ENCODE measurements at places on chromosomes 3 and 15.

GRCh38 chr15:36449084-36449661 is 130.3 kb upstream of the CDIN1 start:
- no peak for DNase-seq

DNA sequence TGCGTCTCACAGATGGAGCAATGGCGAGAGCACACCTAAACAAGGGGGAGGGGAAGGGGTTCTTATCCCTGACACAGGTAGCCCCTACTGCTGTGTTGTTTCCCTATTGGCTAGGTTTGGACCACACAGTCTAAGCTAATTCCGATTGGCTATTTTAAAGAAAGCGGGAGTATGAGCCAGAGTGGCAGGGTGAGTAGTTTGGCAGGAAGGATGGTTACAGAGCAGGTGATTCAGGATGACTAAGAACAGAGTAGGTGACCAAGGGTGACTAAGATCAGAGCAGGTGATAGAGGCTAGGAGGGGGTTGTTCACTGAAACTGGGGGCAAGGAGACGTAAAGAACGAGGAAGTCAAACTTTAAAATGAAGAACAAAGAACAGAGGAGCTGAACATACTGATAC is 511.8 kb downstream of the EDEM1 start:
- no peak for DNase-seq

DNA sequence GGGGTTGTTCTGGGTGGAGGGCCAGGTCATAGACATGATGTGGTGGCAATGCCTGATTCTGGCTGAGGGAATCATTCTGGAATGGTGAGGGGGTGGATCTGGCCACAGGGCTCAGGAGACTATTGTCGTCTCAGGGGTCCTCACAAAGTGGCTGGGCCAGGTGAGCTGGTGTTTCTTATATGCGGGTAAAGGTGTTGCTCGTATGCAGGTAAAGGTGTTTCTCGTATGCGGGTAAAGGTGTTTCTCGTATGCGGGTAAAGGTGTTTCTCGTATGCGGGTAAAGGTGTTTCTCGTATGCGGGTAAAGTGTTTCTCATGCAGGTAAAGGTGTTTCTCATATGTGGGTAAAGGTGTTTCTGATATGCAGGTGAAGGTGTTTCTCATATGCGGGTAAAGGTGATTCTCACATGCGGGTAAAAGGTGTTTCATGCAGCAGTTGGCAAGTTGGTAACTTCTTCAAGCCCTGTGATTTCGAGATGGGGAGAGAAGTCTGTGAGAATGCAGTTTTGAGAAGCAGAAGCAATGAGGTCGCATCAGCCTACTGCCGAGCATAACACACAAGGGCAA is 10.5 kb upstream of the MUC4 start:
- DNase-seq, result no peak

DNA sequence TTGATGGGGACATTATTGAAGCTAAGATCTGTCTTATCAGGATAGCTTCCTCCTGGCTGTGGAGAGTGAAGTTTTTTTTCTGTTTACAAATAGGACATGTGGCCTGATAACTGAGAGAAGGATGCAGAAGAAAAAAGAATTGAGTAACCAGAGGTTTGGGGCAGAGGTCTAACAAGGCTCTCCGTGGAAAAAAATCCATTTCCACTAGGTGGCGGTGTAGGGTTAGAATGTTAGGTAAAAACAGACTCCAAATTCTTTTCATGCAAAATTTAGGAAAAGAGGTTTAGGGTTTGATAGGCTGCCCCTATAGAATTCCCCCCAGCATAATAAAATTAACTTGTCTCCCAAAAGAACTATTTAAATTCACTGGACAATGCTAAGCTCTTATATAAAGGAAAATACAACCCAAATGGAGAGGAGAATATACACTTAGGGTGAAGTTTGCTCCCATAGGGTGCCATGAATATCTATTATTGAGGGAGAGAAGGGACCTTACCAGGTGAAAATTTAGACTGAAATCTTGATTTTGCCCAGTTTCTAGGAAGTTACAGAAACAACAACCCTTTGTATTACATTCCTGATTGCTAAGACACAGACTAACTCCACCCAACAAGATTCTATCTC is 1560.4 kb downstream of the OTOL1 start:
- no peak for DNase-seq

DNA sequence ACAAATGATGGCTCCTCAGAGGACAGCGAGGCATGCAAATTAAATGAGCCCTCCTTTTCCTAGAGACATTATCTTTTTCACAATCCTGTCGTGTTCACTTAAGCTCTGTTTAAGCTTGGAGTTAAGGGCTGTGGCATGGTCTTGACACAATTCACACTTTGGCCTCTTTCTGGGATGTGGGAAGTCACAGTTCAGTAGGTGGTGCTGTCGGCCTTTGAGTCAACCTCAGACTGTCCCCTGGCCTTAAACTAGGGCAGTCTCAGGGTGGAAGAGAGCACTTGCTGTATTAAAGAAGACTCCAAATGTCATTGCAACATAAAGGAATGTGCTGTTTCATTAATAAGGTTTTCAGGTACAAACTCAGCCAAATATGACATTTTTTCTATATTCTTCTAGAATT is 351.0 kb downstream of the MCTP2 start:
- no peak for DNase-seq

DNA sequence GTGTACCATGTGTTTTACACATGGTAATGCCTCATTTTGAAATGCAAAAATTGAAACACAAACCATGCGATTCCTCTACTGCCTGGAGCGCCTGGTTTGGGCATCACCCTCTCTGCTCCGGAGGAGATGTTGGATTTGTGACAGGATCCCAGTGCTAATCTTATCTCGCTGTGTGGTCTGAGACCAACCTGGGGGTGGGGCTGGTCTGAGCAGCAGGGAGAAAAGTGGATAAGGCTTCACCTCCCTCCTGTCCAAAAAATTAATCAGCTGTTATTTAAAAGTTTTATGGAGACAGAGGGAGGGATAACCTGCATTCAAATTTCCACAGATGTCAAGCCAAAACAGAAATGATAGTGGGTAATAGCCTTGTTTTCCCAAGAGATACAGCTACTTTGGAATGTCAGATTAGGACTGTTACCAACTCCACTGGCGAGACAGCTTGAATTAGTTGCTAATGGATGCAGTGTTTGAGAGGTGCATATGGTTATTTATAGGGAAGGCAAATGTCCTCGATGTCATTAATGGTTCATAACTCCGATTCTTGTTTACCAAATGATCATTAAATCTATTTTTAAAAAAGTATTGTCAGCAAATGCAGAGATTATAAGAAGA is 54.0 kb upstream of the SKOR1 start:
- DNase-seq, result no peak

DNA sequence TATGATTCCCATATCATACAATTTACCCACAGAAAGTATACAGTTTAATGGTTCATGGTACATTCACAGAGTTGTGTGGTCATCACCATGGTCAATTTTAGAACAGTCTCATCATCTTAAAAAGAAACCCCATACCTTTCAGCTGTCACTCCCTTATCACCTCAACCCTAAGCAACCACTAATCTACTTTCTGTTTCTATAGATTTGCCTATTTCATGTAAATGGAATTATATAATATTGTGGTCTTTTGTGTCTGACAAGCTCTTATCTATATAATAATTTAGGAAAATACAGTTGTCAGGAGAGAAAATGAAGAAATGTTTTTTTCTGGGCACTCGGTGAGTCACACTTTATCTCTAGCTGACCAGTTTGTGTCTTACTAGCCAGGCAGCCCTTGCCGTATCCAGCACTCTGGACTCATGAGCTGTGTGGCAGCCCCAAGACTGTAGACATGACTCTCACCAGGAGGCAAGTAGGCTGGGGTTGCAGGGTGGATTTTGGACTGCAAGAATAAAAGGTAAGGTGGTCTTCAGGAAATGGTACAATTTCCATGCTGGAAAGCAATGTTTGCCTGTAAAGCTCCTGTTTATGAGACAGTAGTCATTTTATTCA is 234.6 kb downstream of the THRB start:
- DNase-seq, result no peak

DNA sequence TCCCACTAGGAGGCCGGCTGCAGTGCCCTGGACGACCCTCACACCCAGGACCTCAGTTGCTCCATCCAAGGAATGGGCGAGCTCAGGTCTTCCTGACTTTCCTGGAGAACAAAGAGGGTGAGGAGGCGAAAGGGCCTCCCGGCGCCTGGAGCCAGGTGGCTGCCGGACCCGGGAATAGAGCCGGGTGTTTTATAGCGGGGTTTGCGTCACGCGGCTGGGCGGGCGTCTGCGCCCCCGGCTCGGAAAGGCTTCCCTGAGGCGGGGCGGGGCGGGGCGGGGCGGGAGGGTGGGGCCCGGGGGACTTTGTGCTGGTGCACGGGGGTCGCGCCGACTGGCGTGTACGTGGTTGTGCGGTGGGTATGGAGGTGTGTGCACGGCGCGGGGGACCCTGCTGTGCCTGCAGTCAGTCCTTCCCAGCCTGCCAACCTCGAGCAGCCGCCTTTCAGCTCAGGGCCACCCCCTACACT is 4.6 kb upstream of the PRKCD start:
- no peak for DNase-seq

DNA sequence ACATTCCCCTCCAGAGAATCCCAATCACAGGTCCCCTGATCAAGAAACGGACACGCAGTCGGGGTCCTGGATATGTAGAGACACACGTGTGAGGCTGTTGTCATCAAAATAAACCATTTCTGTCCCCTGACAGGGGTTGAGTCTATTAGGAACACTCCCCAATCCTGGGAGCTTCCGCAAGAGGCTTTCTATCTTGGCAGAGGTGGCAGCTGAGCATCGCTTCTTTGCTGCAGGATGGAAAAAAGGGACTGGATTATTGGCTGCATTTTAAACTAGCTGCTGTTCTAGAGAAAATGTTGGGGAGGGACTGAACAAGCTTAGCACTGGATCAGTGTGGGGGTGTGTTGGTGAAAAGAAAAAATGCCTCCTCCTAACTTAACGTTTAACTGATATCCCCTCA is 2.5 kb upstream of the CNTN4 start:
- no peak for DNase-seq

- no peak for DNase-seq
These were observed 97.8 kb downstream of the FLNB start for GRCh38 chr3:58106061-58106460.

GRCh38 chr15:58552505-58553364 is 120.9 kb downstream of the LIPC start:
- no peak for DNase-seq

- DNase-seq, result no peak
These were observed 548.6 kb downstream of the MAGI1 start for GRCh38 chr3:65490114-65490513.

DNA sequence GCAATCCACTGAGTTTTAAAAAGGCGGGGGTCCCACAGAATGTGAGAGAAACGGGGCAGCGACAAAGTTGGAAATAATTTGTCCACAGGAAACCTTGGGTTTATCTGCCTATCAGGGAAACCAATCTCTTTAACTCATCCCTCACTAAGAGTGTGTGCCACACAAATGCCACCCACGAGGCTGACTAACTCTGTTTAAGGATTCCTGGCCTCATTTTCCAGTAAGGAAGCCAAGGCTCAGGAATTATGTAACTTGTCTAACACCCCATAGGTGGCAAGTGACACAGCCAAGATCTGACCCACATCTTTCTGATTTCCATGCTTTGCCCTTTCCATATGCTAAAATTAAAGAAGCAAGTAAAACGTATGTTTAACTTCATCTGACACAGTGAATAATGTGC is 263.2 kb downstream of the CNTN3 start:
- no peak for DNase-seq

DNA sequence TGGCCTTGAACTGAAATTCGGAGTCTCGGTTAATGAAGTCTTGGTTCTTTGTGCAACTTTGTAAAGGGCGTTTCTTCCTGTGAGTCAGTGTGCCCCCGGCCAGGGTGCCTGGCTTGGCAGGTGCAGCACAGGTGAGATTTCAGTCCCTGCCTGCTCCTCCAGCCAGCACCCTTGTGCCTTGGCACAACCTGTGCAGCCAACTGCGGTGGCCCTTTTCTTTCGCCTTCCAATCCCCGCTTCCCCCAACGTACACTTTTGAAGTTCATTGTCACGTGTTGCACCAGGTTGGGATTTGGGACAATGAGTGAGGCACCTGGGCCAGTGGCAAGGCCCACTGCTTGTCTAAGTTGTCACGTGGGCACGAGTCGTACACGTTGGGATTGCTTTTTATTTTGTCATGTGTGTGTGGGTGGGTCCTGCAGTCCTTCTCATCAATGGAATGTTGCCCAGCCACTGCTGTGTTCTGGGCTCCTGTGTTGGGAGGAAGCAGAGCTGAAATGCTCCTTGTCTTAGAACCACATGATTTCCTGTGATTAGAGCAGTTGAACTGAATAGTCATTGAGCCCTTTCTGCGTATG is 242.9 kb upstream of the BHLHE40 start:
- no peak for DNase-seq

DNA sequence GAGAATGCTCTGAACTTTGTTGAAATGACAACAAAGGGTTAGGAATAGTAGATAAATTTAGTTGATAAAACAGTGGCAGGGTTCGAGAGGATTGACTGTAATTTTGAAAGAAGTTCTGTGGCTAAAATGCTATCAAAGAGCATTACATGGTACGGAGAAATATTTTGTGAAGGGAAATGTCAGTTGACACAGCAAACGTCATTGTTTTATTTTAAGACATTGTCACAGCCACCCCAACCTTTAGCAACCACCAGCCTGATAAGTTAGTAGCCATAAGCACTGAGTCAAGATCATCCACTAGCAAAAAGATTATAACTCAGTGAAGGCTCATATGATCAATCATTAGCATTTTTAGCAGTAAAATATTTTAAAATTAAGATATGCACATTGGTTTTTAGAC is 8.7 kb upstream of the ST3GAL6 start:
- no peak for DNase-seq

DNA sequence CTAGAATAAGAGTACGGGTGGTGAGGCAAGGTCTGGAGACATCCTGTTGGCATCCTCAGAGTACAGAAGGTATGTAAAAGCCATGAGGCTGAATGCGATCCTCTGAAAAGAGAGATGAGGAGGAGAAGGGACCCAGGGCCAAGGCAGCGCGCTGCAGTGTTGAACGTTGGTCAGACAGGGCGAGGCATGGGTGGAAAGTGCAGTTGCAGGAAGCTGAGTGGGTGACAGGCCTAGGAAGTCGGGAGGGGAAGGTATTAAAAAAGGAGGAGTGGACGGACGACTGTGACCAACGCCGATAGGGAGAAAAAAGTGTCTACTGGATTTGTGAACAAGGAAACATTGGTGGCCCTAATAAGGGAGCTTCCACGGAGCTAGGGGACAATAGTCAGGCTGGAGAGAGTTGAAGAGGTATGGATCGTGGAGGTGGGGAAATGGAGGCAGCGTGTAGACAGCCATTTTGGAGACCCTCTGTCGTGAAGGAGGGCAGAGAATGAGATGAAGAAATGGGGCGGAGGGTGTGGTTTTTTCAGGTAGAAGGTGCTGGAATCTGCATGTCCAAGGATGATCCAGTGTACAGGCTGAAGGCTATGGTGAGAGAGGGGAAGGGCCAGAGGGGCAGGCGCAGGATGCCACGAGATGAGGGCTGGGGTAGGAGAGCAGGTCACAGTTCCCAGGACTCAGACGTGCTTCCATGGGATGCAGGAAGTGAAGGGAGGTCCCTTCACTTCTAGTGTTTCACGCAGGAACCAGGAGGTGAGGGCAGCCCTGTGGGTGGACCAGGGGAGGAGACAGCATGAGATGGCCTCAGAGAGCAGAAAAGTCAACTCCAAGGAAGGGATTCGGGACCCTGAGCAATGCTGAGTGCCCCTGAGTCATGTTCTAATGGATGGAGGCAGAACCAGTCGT is 115.9 kb downstream of the ASB7 start:
- no peak for DNase-seq
